Myometrial cell (primary cell): ENCODE measurements at places on chromosomes 11 and 22. TPM values are rescaled to one million over a fixed set of nuclear protein-coding genes. Genes with fewer than 3 reads are reported as not detected.

JAML gene
- total RNA-seq, result not detected in 2 replicates

ABTB2 gene
- total RNA-seq, result 1.8 and 4.6 TPM in 2 replicates

MSANTD4 gene
- 15.0 and 22.0 TPM in 2 replicates for total RNA-seq

SLC22A12 gene
- not detected in 2 replicates for total RNA-seq

TEX54 gene
- not detected in 2 replicates for total RNA-seq

PTPRJ gene
- total RNA-seq, result 7.5 and 14.5 TPM in 2 replicates

ARHGAP8 gene
- not detected in 2 replicates for total RNA-seq

PHLDB1 gene
- 56.5 and 61.9 TPM in 2 replicates for total RNA-seq

BBOX1 gene
- not detected in 2 replicates for total RNA-seq

GLYATL1 gene
- total RNA-seq, result 1.2 TPM in 1 of 2 replicates, not detected in the other

ALX4 gene
- total RNA-seq, result not detected in 2 replicates

RAB39A gene
- not detected in 2 replicates for total RNA-seq
